T-helper 9 cell (primary cell): ENCODE measurements at places on chromosomes 5 and 9.

GRCh38 chr9:27447031-27447683, 76.9 kb upstream of the IFNK start:
- DNase-seq = no peak

DNA sequence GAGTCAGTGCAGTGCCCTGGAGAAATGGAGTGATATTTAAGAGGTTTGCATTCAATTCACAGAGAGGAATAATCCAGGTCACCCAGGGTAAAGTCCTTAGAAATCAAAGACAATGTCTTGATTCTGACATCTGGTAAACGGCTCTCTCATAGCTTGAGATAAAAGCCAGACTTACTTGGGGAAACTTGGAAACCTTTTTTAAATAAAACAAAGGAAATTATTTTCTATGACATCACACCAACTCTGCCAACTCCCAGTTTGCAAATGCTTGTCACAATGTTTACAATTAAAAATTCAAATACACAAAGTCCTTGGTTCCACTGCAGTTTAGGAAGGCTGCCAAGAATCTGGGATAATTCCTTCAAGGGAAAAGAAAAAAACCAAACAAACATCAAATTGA, 255.1 kb upstream of the NREP start:
- DNase-seq = no peak

DNA sequence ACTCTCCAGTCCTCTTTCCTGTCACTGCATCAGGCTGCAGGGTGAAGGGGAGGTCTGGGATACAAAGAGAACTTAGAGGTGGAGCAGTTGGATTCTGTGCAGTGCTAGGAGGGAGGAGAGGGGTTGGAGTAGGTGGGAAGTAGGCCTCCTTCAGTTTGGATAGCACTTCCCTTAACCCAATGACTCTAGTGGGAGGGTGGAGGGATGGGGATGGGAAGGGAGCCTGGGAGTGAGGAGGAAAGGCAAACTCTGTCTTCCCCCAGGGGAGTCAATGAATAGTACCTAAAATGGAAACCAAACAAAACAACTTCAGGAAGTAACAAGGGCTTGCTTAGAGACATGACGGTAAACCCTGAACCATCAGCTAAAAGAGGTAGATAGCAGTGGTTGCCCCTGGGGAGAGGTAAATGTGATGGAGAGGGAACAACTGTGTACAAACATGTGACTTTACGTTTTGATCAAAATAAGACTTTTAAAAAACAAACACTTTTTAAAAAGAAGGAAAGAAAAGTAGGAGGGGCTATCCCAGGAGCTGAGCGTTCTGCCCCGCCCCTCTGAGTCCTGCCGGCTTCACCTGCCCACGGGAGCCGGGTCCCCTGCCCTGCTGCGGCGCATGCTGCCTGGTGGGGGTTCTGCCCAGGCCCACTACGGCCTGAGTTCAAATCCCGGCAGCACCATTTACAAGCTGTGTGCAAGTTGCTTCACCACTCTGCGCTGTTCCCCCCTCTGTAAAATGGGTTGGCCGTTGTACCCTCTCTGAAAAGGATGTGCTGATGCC, 30.9 kb downstream of the GSN start:
- DNase-seq = no peak

- DNase-seq = no peak
Measured at GRCh38 chr5:66856041-66856805, 260.0 kb downstream of the MAST4 start.

DNA sequence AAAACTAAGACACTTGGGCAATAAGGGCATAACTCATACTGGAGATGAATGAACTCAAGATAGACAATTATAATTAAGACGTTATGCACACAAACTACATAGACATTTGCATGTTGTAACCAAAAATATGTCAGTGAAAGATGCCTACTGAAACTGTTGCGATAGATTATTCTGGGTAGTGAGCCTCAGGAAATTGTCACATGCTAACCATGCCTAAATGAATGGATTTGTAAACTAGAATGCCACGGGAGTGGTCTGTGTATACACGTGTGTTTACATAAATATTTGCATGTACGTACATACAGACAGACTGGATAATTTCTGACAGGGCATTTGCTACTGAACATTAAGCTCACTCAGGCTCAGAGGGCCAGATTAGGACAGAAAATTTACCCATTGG, 1.2 kb downstream of the NIPSNAP3B start:
- no peak for DNase-seq

GRCh38 chr9:80926611-80927010, 762.7 kb downstream of the TLE1 start:
- no peak for DNase-seq

DNA sequence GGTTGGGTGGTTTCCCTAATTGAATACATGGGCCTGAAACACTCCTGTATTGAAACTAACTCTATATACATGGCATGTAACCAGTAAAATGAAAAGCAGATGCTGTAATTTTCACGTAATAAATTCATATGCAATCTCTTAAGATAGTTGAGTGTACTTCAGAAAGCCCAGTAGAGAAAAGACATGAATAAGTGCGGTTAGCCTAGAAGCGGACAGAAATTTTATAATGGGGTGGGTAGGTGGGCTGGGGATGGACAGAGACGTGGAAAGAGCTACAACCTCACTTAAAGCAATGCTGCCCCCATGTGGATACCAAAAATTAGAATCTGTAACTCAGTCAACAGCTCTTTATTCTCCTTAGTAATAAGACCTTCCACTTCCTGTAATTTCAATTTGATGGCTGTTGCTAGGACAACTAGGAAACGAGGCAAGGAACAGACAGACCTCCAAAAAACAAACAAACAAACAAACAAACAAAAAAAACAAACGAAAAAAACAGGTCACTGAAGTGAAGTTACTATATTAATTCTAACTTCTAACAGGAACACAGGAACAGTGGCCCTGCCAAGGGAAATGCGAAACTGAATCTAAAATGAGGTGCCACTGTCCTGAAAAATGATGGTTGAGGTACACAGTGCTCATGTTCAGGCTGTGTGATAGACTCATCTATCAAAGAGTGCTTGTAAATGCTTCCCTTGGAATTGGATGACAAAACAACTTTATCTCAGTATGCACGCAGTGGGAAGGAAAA, 103.4 kb upstream of the GNA14 start:
- no peak for DNase-seq

GRCh38 chr5:35096216-35096615, 48.5 kb upstream of the AGXT2 start:
- no peak for DNase-seq

- peak; percentile 22 for DNase-seq
Measured at GRCh38 chr9:33778700-33779351, 16.5 kb upstream of the PRSS3 start.

DNA sequence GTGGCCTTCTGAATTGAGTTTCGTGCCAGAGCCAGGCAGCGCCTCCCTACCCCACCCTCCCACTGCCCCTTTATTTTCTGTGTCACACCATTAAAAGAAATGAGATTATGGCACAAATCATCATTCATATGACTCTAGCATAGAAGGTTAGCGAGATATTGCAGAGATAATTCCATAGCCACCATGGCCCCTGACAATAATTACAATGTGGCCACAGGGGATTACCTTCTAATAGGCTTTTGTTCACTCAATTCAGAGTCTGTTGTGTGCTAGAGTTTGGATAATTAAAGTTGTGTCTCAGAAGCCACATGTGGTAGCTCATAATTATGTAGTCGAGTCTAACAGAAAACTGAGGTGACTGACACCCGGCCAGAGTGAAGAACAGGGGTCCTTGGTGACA, 428.1 kb downstream of the ARHGEF28 start:
- no peak for DNase-seq
